Activated naive CD8-positive, alpha-beta T cell treated with anti-CD3 and anti-CD28 coated beads, Interleukin-2, amount 10 ng/mL, durations not matched to agents 7 days and 5 days (primary cell): ENCODE measurements at places on chromosomes 12 and 14.

DNA sequence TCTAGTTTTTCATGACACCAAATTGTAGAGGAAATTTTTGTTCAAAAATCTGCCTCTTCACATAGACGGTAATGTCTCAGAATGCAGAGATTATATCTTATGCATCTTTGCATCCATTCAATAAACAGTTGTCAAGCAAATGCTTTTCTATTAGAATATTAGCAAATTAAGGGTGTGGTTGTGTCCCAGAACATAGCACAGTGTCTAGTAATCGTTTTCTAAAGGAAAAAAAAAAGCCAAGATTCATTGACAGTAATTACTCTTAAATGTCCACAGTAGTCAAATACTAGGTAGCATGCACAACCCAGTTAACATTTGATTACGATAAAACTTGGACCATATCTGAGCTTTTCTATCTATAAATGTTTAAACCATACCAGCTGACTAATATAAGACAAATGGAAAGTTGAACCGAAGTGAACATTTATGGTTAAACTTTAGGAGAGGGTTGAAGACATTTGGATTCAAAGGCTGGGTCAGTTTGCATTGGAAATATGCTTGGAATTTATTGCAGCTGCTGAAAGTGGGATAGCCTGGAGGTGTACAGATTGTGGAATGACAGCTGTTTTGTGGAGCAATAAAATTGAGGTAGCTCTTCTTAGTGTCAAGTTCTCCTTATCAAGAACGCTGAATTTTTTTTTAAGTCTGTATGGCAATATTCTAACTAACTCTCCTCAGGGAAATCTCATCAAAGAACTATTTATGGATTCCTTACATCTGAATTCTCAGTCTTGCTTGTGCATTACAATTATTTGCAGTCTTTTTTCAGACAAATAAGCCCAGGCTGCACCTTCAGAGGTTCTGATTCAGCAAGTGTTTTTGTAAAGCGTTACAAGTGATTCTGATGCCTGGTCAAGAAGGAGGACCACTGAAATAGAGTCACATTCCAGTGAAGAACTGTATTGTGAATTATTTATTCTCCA is 66.7 kb upstream of the ATP2B1 start:
- no peak for DNase-seq

DNA sequence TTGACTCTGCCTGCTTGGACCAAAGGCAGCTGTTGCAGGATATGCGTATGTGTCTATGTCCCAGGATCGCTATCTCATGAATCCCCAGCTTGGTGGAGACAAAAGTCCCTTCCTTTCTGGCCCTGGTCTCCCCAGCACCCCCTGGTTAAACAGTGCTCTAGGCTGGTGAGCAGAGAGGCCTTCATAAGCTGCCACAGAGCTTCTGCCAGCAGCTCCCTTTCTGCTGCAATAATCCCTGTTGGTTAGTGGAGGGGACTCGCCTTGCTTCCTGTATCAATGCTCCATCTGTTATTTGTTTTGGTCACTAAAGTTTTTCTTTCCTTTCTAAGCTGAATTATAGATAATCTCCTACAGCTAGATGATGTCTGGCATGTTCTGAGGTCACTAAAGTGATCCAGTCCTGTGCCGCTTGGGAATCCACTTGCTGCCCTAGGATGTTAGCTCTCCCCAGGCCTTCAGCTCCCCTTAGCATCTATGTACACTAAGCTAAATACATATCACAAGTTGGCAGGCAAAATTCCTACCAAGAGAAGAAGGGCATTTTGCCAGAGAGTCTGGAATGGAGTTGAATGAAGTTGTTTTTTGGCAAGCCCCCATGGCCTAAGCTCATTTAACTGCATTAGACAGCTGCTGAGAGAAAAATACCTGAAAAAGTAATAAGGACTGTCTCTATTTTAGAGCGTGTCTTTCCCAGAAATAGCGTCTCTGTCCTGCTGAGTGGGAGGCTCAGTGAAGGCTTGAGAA is 47.8 kb downstream of the RDH12 start:
- no peak for DNase-seq

- no peak for DNase-seq
Measured at GRCh38 chr14:59679872-59680271, 103.3 kb upstream of the CCDC175 start.

GRCh38 chr12:27772328-27773049 is 7.5 kb upstream of the KLHL42 start:
- DNase-seq: no peak

- no peak for DNase-seq
Measured at GRCh38 chr14:105937253-105938054, 411.1 kb downstream of the TMEM121 start.

DNA sequence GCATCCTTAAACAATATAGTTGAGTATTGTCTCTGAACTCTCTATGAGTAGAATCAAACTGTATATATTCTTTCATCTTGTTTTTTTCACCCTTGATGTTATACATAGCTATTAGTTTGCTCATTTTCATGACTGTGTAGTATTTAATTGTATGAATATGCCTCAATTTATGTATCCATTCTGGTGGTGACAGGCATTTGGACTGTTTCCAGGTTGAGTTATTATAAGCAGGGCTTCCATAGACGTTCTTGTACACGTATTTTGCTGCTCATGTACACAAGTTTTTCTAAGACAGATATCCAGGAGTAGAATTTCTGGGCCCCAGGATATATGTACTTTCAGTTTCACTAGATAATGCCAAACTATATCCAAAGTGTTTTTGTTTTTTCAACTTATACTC is 211.4 kb downstream of the NTF3 start:
- DNase-seq: no peak

GRCh38 chr14:58633831-58634230 is 3.9 kb upstream of the DACT1 start:
- no peak for DNase-seq

- no peak for DNase-seq
Measured at GRCh38 chr14:95217391-95217900, 60.1 kb upstream of the DICER1 start.

DNA sequence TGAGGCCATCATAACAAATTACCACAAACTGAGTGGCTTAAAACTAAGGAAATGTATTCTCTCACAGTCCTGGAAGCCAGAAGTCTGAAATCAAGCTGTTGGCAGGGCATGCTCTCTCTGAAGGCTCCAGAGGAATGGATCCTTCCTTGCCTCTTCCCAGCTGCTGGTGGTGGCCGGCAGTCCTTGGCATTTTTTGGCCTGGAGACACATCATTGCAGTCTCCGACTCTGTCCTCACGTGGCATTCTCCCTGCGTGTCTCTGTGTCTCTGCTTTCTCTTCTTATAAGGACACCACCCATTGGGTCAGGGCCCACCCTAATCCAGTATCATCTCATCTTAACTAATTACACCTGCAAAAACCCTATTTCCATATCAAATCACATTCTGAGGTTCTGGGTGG is 206.1 kb downstream of the SLC41A2 start:
- DNase-seq: no peak

DNA sequence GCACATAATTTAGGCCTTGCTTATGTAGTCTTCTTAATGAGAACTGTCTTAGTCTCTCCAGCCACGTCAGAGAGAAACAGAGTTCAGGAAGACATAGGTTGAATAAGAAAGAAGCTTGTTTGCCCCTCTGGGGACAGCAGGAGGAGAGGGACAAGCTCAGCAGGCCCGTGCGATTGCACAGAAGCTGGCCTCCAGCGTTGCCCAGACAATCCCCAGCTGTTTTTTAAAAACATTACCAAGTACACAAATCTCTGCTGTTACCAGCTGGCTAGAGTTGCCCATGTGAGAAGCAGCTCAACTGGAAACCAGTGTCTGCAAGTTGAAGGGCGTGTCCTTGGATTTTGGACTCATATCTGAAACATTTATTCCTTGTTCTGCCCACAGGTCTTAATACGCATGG is 232.6 kb downstream of the EFCAB11 start:
- DNase-seq: no peak

- DNase-seq: no peak
Measured at GRCh38 chr12:96670334-96670899, 181.0 kb downstream of the CFAP54 start.

DNA sequence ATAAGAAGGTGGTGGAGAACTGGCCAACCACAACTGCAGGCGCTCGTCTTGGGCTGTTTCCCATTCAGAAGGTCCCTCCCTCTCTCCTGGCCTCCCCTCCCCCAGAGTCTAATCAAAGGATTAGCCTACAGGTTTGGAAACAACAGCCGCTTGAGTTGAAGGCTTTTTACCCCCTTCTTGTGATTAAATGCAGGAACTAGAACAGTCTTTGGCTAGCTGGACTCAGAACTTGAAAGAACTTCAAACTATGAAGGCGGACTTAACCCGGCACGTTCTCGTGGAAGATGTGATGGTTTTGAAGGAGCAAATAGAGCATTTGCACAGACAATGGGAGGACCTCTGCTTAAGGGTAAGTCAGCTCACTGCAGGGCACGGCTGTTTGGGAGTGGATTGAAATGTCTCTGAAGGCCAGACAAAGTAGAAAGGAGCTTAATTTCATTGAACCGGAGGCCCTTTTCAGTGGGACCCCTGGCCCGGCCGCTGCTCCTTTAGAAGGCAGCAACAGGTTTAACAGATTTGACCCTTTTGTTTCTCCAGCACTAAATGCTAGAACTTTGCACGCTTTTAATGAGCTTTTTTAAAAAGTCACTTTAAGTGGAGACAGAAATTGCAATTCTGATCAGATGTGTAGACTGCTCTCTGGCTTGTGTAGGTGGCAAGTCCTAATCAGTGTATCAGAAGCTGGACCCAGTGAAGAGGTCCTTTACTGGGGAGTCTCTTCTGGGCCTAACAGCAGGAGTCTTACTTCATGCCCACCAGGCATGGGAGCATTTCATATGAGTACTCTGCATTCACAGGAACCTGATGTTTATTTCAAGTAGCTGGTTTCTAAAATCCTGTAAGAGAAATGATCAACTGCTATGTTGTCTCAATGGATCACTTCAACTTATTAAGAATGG is 107.7 kb downstream of the ESR2 start:
- DNase-seq: no peak

DNA sequence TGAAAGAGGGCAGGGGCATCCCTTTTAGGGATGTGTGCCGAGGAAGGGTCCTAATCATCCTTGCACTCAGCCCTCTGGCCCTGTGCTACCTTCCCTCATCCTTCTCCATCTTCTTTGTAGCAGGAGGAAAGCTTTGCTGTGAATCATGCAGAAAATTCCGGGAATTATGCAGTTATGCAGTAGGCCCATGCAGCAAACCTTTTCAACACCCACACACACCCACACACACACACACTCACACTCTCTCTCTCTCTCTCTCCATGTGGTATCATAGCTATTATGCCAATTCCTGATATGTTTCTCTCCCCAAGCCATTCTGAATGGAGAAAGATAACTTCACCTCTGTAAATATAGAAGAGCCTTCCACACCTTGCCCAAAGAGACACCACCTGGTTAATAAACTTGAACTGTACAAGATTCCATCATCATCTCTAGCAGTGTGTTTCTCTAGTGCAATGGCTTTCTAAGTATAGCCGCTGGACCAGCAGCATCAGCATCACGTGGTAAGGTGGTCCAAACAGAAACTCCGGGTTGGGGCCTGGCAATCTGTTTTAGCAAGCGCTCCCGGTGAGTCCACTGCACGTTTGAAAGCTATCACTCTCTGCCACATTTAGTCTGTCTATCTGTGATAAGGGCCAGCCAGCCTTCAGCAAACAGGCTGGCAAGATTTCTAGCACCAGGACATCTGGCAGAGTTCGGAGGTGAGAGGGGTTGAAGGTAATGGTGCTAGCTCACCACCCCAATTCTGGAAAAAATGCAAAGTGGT is 57.6 kb downstream of the MDM2 start:
- no peak for DNase-seq
